Spinal cord (tissue), 10 donors: ENCODE measurements at places on chromosomes 13 and 19. TPM values are rescaled to one million over a fixed set of nuclear protein-coding genes. Genes with fewer than 3 reads are reported as not detected.

The CCDC169 gene
- 3.4 TPM for total RNA-seq

The KCNK6 gene
- total RNA-seq: 1.8 TPM

The DNAAF3 gene
- total RNA-seq: 8.4 TPM

The PDE4C gene
- total RNA-seq: 0.88 TPM

The SPINT2 gene
- total RNA-seq: 95.5 TPM

The PAK4 gene
- total RNA-seq: 10.1 TPM

The KLK12 gene
- not detected for total RNA-seq

The SEMA6B gene
- total RNA-seq: 19.0 TPM

The RGS9BP gene
- 2.3 TPM for total RNA-seq

The MEF2B gene
- total RNA-seq: 0.88 TPM

The KLK15 gene
- total RNA-seq: not detected

DNA sequence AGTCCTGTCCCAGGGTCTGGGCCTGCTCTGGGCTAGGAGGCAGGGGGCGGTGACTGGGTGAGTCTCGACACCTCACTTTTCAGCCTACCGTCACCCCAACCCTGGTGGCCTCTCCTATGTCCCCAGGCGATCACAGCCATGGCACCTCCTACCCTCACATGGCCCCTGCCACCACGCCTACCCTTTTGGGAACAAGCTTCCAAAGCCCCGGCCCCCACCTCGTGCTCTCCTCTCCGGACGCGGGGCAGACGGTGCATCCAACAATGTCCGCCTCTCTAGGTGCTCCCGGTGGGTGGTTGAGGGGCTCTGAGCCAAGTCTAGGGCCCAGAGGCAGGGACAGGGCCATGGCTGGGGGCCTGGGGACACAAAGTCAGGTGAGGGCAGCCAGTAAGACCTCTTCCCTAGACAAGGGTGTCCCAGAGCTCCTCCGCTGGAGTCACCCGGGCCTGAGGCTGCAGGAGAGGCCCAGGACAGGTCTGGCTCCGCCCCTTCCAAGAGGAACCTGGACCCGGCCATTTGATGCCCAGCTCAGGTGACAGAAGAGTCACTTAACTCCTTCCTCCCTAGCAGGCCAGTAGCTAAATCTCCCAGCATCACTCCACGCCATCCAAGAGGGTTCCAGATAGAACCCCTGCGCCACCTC is at the start of gene SYNE4:
Gene SYNE4 (minus strand): TSS at position 478 of the 643 bp plus-strand sequence. CDS start 132 bp downstream, at position 346.
- peaks cover 25% of the 10 kb centered on the region for H3K4me1 ChIP-seq
- H3K36me3 ChIP-seq: peaks cover 21% of the 10 kb centered on the region
- no peak within 1 kb of the TSS for H3K27ac ChIP-seq
- no peaks in the 10 kb centered on the region for H3K27me3 ChIP-seq
- H3K4me3 ChIP-seq: peak within 1 kb of the TSS; percentile 32
- no peak for DNase-seq

DNA sequence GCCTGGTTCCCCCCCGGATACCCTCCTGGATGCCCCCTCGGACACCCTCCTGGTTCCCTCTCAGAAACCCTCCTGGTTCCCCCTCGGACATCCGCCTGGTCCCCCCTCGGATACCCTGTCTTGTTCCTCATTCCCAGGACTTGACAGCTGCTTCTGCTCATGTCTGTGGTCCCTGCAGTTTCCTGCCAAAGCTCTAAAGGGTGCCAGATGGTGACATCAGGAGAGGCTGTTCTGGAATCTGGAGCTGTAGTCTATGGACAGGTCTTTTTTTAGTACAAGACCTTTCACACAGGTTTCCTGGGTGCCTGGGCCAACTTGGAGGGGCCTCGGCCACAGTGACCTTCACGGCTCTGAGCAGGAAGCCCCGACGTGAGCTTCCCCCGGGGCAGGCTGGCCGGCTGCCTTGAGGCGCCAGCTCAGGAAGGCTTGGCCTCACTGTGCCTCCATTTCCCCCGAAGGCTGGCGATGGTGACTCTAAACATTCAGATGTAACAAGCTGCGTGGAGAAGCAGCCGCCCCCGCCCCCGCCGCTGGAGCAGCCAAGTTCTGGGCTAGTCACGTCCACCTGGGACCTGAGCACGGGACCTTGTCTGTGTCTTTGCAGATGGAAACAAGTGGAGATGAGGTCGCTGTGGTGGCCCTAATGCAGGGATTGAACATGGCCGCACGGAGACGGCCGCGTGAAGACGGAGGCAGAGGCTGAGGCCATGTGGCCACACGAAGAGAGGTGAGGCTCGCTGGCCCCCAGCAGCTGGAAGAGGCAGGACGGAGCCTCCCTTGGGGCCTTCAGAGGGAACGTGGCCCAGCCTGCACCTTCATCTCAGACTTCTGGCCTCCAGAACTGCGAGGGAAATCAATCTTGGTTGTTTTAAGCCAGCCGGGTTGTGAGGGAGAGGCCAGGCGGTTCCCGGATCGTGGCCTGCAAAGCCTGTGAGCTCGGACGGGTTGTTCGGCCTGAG is 12.7 kb downstream of the SGTA start:
- peaks cover 19% of the 10 kb centered on the region for H3K4me1 ChIP-seq
- no peak overlapping the region for H3K4me3 ChIP-seq
- no peak for DNase-seq
- H3K36me3 ChIP-seq: peaks cover 82% of the 10 kb centered on the region

GRCh38 chr13:64061649-64062048 is 2646.0 kb upstream of the PCDH20 start:
- no peaks in the 10 kb centered on the region for H3K36me3 ChIP-seq
- H3K4me1 ChIP-seq: no peaks in the 10 kb centered on the region
- H3K27ac ChIP-seq: no peak overlapping the region
- no peak overlapping the region for H3K4me3 ChIP-seq

DNA sequence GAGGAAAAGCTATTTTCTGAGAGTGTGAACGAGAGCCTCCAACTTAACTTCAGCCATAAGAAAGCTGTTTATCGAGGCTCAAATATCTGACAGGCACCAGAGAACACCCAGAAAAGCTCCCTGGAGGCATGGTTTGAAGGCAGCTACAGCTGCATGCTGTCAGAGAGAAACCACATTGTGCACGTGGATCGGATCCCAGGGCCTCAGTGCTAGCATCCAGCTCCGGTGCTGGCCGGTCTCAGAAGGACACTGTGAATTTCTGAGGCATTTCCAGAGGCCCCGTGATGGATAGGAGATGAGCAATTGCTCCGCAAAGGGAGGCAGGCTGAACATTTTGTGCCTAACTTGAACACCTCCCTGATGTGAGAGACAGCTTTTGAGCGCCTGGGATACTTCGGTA is 315.7 kb downstream of the FGF9 start:
- H3K4me1 ChIP-seq: no peaks in the 10 kb centered on the region
- H3K36me3 ChIP-seq: no peaks in the 10 kb centered on the region
- DNase-seq: no peak

GRCh38 chr19:49431330-49431749 is 6.2 kb downstream of the GFY start:
- no peak overlapping the region for H3K27ac ChIP-seq
- H3K36me3 ChIP-seq: no peaks in the 10 kb centered on the region
- peaks cover 26% of the 10 kb centered on the region for H3K4me1 ChIP-seq
- H3K27me3 ChIP-seq: peaks cover 100% of the 10 kb centered on the region
- DNase-seq: no peak
- no peak overlapping the region for H3K4me3 ChIP-seq

- peak overlapping the region; percentile 3 for H3K4me3 ChIP-seq
- peaks cover 7% of the 10 kb centered on the region for H3K36me3 ChIP-seq
- DNase-seq: peak; percentile 74
- peaks cover 25% of the 10 kb centered on the region for H3K4me1 ChIP-seq
- H3K27ac ChIP-seq: peak overlapping the region; percentile 58
- H3K27me3 ChIP-seq: no peaks in the 10 kb centered on the region
Observed at GRCh38 chr19:48683349-48683748, 10.5 kb upstream of the NTN5 start.

DNA sequence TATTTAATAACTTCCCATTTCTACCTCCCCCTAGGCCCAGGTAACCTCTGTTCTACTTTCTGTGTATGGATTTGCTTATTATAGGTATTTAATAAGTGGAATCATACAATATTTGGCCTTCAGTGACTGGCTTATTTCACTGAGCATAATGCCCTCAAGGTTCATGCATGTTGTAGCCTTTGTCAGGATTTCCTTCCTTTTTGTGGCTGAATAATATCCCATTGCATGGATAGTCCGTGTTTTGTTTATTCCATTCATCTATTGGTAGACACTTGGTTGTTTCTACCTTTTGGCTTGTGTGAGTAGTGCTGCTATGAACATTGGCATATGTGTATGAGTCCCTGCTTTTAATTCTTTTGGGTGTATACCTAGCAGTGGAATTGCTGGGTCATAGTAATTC is 9.4 kb downstream of the HNRNPM start:
- no peaks in the 10 kb centered on the region for H3K27me3 ChIP-seq
- peaks cover 8% of the 10 kb centered on the region for H3K4me1 ChIP-seq
- no peak overlapping the region for H3K4me3 ChIP-seq
- no peak for DNase-seq

DNA sequence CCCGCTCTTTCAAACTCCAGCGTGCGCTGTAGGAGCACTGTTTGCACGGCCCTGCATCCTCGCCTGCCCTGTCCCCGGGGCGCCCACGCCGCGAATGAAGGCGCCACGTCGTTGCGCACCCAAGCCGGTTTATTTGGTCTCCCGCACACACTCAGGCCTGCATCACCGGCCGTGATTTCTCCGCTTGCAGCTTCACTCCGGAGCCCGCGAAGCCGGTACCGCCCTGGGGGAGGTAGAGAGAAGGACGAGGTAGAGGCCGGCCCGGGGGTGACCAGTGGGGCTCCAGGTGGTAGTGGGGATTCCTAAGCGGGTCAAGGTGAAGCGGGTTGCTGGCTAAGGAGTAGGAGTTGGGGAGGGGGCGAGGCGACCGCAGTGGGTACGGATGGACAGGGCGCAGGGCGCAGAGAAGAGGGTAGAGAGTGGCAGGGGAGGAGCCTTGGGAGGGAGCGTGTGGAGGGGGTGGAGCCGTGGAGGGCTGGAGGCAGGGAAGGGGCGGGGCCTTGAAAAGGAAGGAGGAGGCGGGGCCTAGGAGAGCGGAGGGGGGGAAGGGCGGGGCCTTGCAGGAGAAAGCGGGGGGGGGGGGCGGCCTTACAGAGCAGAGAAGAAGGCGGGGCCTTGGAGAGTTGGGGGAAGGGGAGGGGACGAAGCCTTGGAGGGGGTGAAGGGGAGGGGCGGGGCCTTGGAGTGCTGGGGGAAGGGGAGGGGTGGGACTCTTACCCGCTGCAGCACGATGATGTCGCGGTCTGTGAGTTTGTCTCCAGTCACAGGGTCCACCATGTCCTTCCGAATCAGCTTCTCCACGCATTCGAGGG is 24.6 kb downstream of the NOSIP start:
- H3K27ac ChIP-seq: no peak overlapping the region
- H3K4me1 ChIP-seq: peaks cover 3% of the 10 kb centered on the region
- H3K4me3 ChIP-seq: no peak overlapping the region
- H3K27me3 ChIP-seq: no peaks in the 10 kb centered on the region
- peak; percentile 75 for DNase-seq
- peaks cover 79% of the 10 kb centered on the region for H3K36me3 ChIP-seq

GRCh38 chr13:113947311-113948033 is 26.4 kb downstream of the C13orf46 start:
- H3K4me1 ChIP-seq: peaks cover 30% of the 10 kb centered on the region
- DNase-seq: no peak
- peaks cover 44% of the 10 kb centered on the region for H3K36me3 ChIP-seq
- no peaks in the 10 kb centered on the region for H3K27me3 ChIP-seq
- no peak overlapping the region for H3K4me3 ChIP-seq
- H3K27ac ChIP-seq: no peak overlapping the region

GRCh38 chr13:65036999-65037398 is 2193.1 kb downstream of the PCDH9 start:
- H3K27ac ChIP-seq: no peak overlapping the region
- DNase-seq: no peak
- no peaks in the 10 kb centered on the region for H3K36me3 ChIP-seq
- H3K4me3 ChIP-seq: no peak overlapping the region

DNA sequence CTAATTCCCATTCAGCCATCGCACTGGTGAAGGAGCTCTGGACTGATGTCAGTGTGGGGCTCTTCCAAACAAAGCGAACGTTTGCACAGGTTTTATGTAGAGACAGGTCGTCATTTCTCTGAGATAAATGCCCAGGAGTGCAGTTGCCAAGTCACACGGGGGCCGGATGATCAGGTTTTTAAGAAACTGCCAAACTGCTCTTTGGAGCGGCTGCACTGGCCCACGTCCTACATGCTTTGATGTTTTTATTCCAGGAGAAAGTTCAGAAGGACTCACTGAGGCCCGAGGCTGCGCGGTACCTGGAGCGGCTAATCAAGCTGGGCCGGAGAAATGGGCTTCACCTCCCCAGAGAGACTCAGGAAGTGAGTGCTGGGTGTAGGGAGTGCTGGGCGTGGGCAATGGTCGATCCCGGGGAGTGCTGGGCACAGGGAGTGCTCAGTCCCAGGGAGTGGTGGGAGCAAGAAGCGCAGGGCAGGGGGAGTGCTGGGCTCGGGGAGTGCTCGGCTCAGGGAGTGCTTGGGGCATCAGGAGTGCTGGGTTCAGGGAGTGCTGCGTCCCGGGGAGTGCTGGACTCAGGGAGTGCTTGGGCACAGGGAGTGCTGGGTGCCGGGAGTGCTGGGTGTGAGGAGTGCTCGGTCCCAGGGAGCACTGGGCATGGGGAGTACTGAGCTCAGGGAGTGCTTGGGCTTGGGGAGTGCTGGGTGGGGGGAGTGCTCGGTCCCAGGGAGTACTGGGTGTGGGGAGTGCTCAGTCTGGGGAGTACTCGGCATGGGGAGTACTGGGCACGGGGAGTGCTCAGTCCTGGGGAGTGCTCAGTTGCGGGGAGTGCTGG is 10.7 kb downstream of the THOP1 start:
- no peak overlapping the region for H3K27ac ChIP-seq
- no peaks in the 10 kb centered on the region for H3K4me1 ChIP-seq
- no peaks in the 10 kb centered on the region for H3K27me3 ChIP-seq
- peaks cover 96% of the 10 kb centered on the region for H3K36me3 ChIP-seq

- no peak overlapping the region for H3K4me3 ChIP-seq
- no peaks in the 10 kb centered on the region for H3K36me3 ChIP-seq
- no peaks in the 10 kb centered on the region for H3K4me1 ChIP-seq
- no peak overlapping the region for H3K27ac ChIP-seq
Observed at GRCh38 chr13:102698649-102698980, 3.8 kb upstream of the METTL21C start.

DNA sequence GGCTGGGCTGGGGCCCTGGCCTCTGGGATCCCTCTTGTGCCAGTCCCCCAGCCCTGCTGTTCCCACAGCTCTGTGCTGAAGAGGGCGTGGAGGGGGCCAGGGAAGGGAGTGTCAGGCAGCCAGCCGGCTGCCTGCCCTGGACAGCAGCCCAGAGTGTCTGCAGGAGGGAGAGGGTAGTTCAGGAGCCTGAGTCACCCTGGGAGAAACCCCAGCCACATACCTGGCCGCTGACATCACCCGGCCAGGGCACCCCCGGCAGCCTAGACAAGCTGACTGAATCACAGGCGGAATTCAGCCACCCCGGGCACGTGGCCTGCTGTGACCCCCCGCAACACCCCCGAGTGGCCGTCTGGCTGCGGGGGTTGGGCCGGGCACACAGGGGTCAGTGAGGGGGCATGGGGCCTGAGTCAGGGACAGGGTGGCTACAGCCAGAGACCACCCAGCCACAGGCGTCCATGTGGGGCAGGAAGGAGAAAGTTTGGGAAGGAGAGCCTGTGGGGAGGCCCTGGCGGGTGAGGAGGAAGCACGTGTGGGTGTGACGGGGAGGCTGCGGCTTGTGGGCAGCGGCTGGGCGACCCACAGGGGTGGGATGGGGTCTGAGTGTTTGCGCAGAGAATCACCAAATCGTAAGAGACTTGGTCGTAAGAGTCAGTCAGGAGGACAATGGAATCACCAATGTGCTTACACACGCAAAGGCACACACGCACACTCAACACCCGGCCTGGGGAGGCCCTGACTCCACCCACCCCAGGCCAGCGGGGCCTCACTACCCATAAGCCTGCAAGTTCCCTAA is 11.9 kb upstream of the FOSB start:
- DNase-seq: peak; percentile 14
- H3K27ac ChIP-seq: peak overlapping the region; percentile 76
- peaks cover 5% of the 10 kb centered on the region for H3K27me3 ChIP-seq
- H3K4me3 ChIP-seq: no peak overlapping the region

GRCh38 chr13:100254002-100254401 is 165.1 kb downstream of the PCCA start:
- no peaks in the 10 kb centered on the region for H3K36me3 ChIP-seq
- no peak for DNase-seq
- no peak overlapping the region for H3K27ac ChIP-seq
- H3K27me3 ChIP-seq: no peaks in the 10 kb centered on the region
- no peaks in the 10 kb centered on the region for H3K4me1 ChIP-seq
